Posterior cingulate gyrus (tissue), 11 donors: ENCODE measurements at places on chromosomes 2 and 18.

DNA sequence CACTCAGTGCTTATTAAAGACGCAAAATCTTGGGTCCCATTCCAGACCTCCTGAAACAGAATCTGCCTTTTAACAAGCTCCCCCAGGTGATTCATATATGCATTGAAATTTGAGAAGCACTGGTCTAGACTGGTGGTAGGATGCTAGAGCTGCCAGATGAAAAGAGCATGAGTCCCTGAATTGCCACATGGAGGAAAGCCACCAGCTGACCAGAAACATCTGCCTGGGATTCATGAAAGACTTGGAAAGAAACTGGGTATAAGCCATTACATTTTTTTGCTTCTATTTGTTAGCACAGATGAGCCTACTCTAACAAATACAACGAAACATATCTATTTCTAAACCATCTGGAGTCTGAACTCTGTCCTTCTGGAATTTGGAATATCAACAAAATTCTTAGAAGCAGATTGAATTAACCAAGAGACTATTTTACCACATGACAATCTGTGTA, 228.9 kb downstream of the RBM43 start:
- no peak for DNase-seq

DNA sequence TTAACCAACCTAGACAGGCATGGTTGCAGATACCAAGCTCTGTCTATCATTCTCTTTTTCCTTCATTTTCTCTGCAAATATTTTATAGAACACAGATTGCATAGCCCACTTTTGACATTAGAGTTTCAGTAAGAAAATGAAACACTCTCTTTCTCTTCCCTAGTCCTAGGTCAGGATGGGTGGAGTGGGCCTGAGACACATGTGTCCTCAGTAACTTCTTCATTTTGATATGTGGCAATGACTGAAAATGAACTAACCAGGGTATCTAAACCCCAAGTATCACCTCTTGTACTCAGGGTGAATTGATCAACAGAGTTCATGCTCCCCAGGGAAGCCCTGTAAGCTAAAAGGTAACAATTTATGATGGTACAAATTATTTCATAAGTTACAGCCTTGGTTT, 37.0 kb upstream of the KYNU start:
- DNase-seq = no peak

DNA sequence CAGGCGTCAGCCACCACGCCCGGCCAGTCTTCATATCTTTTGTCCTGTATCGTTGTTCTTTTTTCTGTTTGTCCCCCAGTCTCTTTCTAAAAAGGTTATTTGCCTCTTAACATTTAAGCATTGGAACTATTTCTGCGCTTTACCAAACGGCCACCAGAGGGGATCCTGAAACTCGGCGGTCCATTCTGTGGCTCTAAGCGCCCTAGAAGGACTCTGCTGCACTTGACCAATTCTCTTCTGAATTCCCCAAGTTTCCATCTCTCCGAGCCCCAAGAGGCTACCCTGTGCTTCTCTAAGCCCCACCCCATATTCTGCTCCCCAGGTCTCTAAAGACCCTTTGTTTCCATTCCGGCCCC, 33.1 kb upstream of the REG3G start:
- DNase-seq = peak; percentile 44

DNA sequence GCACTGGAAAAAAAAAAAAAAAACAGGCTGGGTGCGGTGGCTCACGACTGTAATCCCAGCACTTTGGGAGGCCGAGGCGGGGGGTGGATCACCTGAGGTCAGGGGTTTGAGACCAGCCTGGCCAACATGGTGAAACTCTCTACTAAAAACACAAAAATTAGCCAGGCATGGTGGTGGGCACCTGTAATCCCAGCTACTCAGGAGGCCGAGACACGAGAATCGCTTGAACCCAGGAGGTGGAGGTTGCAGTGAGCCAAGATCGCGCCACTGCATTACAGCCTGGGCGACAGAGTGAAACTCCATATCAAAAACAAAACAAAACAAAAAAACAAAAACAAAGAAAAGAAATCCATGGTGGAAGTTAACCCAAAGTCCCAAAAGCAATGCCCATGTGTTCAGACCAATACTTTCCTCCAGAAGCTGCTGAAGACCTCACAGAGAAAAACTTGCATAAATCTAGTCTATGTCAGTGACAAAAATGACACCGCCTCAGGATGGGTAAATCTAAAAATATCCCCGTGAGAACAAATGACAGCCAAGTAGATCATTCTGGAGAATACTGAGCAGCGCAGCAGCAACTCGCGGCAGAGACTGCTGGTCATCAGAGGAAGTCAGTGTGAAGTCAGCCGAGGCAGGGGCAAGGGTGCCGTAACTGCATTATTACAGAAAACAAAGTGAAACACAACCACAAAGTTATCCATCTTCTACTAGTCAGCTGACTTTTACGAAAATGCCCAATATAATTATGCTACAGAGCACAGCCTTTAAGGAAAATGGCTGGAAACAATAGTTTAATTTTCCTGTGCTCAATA, 41.0 kb downstream of the LPIN2 start:
- no peak for DNase-seq

- no peak for DNase-seq
Measured at GRCh38 chr2:157825885-157826284, 50.2 kb downstream of the ACVR1 start.

GRCh38 chr2:2806711-2807110, 475.6 kb upstream of the MYT1L start:
- DNase-seq = no peak

DNA sequence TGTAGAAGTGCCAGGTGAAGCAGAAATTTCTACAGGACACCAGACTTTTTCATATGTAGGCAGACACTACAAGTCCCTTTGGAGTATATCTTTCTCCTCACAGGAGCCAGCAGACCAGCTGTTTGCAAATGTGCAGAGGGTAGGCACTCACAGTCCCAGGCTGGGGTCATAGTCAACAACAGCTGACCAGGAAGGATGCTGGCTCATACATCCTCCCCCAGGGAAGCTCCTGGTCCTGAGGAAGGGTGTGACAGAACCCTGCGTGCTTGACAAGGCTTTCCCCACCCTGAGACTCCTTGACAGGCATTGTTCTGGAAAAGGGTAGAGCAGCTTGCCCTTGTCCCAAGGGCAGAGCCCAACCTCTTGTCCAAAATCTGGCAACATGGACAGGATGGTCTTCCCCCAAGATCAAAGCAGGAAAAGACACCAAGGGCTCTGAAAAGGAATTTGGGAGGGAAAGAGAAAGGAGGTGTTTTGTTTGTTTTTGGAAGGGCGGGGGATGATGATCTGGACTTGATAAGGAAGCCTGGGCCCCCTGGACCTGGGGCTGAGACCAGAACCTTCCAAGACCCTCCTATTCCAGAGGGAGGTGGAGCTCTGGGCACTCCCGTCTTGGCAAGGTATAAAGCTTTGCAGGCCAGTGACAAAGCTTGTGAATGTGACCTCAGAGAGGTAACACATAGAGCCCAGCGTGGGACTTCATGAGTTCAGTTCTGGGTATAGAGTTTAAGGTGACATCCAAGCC, 87.1 kb downstream of the GFPT1 start:
- DNase-seq = no peak

DNA sequence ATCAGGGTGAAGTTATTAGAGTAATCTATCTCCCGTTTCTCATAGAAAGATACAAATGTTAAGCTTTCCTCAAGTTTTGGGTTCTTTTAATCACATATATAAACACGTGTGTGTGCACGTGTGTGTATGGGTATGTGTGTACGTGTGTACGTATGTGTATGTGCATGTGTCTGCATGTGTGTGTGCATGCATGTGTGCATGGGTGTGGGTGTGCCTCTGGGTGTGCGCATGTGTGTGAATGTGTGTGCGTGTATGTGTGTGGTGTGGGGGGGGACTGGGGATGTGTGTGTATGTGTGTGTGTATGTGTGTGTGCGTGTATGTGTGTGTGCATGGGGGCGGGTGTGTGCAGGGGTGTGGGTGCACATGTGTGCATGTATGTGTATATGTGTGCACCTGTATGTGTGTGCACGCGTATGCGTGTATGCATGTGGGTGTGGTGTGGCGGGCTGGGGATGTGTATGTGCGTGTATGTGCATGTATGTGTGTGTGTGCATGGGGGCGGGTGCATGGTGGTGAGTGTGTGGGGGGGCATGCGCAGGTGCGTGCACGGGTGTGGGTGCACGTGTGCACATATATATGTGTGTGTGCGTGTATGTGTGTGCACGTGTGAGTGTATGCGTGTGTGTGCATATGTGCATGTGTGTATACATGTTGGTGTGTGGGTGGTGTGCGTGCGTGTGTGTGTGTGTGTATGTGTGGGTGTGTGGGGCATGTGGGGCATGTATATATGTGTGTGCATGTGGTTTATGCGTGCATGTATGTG, 304.0 kb downstream of the MBD2 start:
- DNase-seq = no peak

GRCh38 chr2:32688541-32688940, 60.7 kb downstream of the TTC27 start:
- DNase-seq = no peak

GRCh38 chr2:84338069-84338468, 121.0 kb downstream of the SUCLG1 start:
- DNase-seq = no peak

DNA sequence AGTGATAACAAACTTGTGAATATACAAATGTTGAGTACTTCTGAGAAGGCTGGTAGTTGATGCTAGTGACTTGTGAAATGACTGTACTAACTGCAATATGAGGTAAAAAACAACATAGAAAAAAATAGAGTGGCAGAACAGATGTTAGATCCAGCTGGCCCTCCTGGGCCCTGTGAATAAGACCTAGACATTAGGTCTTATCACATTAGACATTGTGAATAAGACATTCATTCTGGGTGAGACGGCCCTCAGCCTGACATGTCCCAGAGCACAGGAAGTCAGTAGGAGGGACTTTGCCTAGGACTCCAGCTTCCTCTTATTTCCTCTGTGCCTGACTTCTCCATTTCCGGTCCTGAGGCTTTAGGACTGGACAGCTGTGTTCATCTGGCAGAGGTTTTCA, 22.9 kb downstream of the DOK1 start:
- DNase-seq = no peak

GRCh38 chr2:88545118-88545517, 82.1 kb downstream of the EIF2AK3 start:
- DNase-seq = no peak

DNA sequence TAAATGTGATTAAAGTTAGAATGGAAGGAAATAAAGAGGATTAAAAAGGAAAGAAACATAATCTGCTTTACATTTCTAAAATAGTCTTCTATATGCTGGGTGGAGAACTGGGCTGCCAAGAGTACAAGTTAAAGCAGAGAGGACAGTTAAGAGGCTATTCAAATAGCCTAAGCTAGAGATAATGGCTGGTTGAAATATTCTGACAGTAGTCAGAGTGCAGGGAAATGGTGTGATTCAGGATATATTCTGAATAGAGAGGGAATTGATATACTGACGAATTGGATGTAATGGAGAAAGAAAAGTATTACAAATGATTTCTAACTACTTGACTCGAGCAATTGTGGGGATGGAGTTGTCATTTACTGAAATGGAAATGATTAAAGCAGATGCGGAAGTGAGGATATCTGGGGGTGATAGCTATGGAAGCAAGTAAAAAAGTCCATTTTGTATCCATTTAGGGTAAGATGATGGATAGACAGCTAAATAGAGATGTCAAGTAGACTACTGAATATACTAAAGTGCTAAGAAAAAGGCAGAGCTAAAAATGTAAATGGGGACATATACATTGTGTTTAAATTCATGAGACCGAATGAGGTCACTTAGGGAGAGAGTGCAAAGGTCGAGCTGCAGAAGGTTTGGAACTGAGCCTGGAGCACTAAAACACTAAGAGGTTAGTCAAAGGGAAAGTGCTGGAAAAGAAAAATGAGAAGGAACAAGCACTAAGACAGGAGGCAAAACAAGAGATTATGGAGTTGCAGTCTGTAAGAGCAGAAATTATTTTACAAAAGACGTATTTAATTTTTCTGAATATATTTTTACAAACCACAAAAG, 696.8 kb downstream of the LRRTM4 start:
- DNase-seq = no peak

GRCh38 chr2:69203166-69203985, 183.7 kb downstream of the GFPT1 start:
- no peak for DNase-seq

GRCh38 chr2:167264380-167264779, 376.1 kb downstream of the XIRP2 start:
- peak; percentile 48 for DNase-seq

GRCh38 chr2:207766041-207766551, 3.6 kb downstream of the FZD5 start:
- DNase-seq = no peak

GRCh38 chr2:160375802-160376469, 117.7 kb downstream of the RBMS1 start:
- no peak for DNase-seq

GRCh38 chr2:137228566-137228965, 463.2 kb downstream of the THSD7B start:
- DNase-seq = no peak

DNA sequence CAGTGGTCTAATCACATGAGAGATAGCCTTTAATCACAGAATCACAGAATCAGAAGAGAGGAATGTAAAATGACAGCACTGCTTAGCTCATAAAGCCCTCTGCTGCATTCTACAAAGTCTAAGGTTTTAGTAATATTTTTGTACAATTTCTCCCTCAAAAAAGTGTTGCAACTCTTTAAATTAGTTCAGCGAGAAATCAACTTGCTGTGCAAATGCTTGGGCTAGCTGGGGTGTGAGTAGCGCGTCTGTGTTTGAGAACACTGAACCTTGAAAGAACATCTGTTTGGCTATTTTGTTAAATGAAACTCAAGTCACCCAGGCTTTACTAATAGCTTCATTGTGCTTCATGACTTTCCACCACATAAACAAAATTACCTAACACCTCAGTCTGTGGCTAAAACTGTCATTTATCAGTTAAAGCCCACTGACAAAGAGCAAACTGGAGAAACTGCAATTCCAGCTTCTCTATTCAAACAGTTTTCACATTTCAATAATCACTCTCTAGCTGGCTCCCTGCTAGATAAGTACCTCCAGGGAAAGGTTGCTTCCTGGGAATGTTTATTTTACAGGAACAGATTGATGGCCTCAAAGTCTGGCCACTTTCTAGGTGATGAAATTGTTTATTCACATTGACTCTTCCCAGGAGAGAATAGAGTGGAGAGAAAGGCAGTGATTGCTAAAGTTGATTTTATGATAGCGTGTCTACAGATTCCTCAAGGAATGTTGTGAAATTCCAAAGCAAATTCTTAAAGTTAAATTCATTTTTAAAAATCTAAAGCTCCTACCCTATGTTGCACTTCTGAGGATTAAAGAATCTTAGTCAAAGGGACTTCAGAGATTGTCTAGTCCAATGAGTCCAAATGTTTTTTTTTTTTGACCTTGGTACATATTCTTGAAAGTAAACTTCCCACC, 36.0 kb upstream of the STAT1 start:
- no peak for DNase-seq

- DNase-seq = no peak
Measured at GRCh38 chr18:52813635-52814416, 473.8 kb downstream of the DCC start.

- DNase-seq = no peak
Measured at GRCh38 chr2:235951982-235952381, 216.2 kb downstream of the GBX2 start.

GRCh38 chr2:11695576-11695975, 25.6 kb upstream of the NTSR2 start:
- DNase-seq = no peak

GRCh38 chr2:234027641-234028040, 22.9 kb upstream of the SPP2 start:
- DNase-seq = no peak
